ENCODE measurements at places on chromosomes 13 and 19. TPM values are rescaled to one million over a fixed set of nuclear protein-coding genes. Genes with fewer than 3 reads are reported as not detected.

Gene ZNF223
- polyA plus RNA-seq = 11.8 TPM

Gene LGALS16
- 0.70 TPM for polyA plus RNA-seq

Gene PRDX2
- polyA plus RNA-seq = 476 TPM

Gene SLC35E1
- polyA plus RNA-seq = 61.4 TPM

Gene HS6ST3
- polyA plus RNA-seq = 27.2 TPM

Gene ZNF460
- 4.3 TPM for polyA plus RNA-seq

Data from spinal cord (tissue), 10 donors.